ENCODE measurements at places on chromosomes 4 and X.

DNA sequence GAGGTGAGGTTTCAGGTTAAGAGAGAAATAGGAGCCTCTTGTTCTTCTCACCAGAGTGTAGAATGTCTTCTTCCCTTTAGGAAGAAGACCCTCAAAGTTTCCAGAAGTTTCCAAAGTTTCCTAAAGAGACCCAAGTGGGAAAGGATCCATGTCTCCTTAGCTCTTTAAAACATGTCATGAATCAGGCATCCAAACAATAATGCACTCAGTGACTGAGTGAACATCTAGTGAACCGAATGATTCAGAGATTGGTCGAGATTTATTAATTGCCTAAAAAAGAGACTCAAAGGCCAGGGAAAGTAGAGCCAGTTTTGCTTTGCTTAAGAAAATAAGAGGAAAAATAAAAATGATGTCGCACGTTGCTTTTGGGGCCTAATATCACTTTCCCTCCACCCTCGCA is 29.4 kb downstream of the FGF5 start:
- DNase-seq = no peak

DNA sequence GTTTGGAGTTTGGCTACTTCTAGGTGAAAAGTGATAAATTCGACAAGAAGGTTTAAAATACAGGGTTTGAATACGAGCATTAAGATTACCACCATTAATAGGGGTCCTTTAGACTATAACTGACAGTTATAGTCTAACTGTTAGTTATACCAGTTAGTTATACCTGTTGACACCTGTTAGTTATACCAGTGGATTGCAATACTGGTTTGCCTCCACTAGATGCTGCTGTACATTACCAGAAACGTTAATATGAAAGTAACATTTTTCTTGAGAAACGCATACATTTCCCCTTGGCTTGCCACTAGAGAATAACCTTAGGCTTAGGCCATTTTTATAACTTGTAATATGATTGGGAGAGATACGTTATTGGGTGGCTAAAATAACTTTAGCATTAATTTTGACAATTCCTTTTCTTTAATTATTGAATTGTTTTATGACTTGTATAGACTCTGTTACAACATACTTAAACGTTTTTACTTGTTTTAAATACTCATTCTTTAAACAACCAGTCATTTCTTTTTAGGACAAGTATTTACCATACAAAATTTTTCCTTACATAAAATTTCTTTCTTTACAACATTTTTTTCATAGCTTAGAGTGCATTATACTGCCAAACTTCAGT is 911.2 kb downstream of the FSTL5 start:
- DNase-seq = peak; percentile 33

DNA sequence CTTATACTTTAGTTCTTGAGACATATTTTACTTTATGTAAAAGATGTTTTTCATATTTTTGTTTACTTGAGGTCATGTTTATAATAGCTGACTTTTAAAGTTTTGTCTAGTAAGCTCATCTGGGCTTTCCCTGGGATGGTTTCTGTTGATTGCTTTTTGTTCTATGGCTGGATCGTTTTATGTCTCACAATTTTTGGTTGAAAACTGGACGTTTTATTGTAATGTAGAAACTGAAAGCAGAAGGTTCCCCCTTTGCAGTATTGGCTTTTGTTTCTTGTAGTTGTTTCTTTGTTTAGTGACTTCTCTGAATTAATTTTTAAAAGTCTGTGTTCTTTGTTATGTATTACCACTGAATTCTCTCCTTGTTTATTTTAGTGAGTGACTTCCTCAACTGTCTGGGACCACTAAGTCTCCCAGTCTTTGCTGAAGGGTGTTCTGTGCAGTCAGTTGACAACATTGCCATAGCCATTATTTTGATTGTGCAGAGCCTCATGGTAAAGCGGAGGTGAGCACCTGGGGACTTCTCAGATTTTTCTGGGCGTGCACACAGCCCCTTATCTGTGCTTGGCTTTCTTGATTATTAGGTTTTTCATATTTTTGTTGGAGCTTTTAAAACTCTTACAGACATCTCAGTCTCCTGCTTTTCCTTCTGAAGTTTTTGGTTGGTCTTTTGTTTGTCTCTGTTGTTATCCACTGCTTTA is 31.0 kb downstream of the KDM6A start:
- no peak for DNase-seq

- DNase-seq = no peak
These were observed 8.6 kb downstream of the BLOC1S4 start for GRCh38 chr4:6724421-6725111.

GRCh38 chrX:39456894-39457604 is 640.7 kb downstream of the BCOR start:
- DNase-seq = no peak

GRCh38 chr4:13705521-13706041 is 78.1 kb upstream of the BOD1L1 start:
- DNase-seq = peak; percentile 10

DNA sequence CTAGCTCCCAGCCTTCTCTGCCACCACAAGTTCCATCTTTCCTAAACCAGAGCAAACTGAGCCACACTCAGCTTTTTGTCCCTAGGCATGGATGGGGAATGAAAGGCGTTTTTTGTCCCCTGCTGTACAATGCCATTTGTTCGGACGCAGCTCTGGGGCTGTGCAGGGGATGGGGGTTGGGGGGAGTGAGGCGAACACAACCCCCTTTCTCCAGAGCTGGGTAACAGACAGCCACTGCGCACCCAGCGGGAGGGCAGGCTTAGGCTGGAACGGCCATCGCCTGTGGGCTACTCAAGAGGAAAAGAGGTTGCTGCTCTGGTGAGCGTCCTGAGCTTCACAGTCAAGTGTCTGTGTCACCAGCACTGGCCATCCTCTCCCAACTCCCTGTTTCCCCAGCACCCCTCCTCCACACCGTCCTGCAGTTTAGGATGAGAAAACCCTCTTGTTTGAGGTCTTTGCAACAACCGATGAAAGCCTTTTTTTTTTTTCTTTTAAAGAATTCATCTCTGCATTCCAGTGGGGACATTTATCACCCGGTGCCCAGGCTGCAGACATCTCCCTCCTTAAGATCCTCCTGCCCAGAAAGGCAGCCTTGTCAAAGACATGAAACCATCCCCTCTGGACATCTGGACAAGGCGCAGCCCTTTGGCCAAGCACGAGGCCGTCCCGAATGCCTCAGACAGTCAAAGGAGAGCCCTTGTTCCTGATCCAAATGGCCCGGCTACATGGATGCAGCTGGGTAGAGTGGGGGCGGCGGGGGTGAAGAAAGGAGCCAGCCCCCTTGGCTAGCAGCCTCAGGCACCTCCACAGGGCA is 419.6 kb downstream of the BCOR start:
- no peak for DNase-seq

DNA sequence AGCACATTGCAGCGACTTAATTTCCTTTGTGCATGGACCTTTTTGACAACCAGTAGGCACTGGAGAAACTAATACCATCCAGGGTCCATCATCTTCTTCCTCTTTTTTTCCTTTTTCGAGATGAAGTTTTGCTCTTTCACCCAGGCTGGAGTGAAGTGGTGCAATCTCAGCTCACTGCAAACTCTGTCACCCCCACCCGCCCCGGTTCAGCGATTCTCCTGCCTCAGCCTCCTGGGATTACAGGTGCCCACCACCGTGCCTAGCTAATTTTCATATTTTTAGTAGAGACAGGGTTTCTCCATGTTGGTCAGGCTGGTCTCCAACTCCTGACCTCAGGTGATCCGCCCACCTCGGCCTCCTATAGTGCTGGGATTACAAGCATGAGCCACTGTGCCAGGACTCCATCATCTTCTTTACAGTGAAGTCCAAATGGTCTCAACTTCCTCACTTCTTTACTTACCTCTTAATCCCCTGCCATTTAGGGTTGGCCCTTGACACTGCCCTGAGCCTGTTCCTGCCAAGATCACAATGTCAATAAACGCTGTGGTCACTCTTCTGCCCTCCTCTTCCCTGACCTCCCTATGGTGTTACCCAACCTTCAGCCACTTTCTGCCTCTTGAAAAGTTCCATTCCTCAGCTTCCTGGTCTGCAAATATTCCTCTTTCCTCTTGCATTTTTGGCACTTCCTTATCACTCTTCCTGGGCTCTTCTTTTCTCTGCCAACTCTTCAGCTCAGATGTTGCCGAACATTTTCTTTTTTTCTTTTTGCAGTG is 119.8 kb upstream of the SLC34A2 start:
- DNase-seq = no peak

- no peak for DNase-seq
These were observed 130.2 kb upstream of the SLC6A14 start for GRCh38 chrX:116306218-116306617.

DNA sequence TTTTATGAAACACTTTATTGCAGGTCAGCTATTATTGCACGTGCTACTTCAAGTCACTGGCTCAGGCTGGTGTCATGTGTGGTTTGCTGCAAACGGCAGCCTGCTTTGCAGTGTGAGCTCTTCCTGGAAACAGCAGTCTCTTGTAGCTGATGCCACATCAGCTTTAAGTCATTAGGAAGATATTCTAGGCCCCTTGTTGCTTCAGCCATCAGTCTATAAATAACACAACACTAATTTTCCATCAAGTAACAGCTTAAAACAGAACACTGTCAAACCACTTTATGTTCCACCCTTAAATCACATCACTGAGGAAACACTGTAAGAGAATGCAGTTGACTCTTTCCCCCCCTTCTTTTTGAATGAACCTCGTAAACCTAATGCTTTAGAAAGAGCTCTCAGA is 93.8 kb downstream of the GATB start:
- DNase-seq = no peak

GRCh38 chr4:134628066-134628465 is 426.5 kb upstream of the PABPC4L start:
- DNase-seq = no peak

GRCh38 chrX:1751781-1752180 is 136.9 kb downstream of the ASMT start:
- no peak for DNase-seq

- DNase-seq = no peak
These were observed 208.9 kb upstream of the ARHGEF9 start for GRCh38 chrX:63993936-63994335.

DNA sequence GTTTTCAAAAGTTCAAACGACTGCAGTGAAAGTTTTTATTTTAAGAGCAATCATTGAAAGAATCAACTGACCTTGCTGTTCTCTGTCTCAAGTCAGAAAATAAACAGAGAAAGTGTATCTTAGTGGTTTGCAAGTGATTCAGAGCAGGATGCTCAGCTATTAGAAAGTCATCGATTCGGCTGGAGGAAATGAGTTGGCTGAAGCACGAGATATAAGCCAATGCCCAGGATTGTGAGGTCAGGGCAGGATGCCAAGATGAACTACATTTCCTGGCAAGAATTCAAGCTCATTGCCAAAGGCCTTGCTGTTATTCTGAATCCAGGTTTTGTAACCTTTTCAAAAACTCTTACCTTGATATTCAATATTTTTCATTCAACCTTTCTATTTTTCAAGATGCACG is 541.4 kb upstream of the BOD1L1 start:
- DNase-seq = peak; percentile 85

- DNase-seq = no peak
These were observed 310.9 kb upstream of the MAOA start for GRCh38 chrX:43345166-43345565.

DNA sequence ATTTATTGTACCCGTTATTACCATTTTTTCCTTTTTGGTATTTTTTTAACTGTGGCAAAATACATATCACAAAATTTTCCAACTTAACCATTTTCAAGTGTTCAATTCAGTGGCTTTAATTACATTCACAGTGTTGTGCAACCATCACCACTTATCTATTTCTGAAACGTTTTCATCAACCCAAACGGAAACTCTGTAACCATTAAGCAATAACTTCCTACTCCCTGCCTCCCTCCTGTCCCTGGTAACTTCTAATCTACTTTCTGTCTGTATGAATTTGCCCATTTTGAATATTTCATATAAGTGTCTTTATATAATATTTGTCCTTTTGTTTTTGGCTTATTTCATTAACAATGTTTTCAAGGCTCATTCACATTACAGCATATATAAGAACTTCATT is 57.4 kb upstream of the MSN start:
- DNase-seq = no peak

- no peak for DNase-seq
These were observed 1.3 kb upstream of the ING2 start for GRCh38 chr4:183503497-183504063.

DNA sequence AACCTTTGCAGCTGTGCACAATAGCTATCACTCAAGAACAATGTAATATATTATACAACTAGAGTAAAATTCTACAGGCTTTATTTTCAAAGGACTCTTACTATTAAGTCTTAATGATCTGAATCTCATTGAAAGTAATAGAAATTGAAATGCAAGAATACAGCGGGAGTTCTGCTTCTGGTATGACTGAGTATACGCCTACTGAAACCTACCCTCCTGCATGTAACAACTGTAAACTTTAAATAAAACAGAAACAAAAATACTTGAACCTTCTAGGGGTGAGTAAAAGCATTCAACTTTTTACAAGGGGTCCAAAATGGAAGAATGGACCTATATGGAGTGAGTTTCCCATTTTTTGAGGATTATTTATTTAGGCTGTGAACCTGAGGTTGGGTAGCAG is 13.5 kb downstream of the DCHS2 start:
- no peak for DNase-seq

DNA sequence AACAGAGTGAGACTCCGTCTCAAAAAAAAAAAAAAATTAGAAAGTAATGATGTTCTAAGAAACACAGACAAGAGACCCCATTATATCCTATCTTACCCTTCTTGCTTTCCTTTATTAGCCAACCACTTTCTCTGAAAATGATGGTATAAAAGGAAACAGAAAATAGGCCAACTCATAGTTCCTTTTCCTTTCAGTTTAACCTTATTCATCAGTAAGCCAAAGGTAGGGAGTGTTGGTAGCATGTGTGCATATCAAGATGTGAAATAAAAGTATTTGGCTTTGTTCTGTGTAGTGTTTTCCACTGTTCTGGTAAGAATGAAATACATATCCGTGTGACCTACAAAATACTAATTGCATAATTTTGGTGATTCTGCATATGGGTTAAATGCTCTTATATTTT is 266.6 kb downstream of the ZNF674 start:
- DNase-seq = no peak

GRCh38 chrX:14028473-14028872 is 1.2 kb downstream of the GEMIN8 start:
- DNase-seq = no peak

DNA sequence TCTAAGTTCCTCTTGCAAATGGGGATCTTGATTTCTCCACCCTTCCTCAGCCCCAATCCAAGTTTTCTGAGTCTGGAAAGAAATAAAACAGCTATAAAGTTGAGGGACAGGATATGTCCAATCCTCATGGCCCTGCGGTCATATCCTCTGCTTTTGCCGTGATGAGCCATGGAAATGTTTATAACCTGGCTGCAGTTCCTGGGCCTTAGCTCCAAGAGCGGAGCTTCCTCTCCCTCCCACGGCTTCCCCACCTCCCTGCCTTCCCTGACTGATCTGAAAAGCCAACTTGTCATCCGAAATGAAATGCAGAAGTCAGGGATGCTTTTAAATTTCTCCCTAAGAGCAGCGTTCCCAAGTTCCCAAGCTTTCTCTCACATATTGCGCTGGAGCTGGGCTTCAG is 221.5 kb upstream of the SFRP2 start:
- DNase-seq = no peak

Measured in Panc1 (cell line).